AG09319 (cell line): ENCODE measurements at places on chromosomes 5 and 9.

DNA sequence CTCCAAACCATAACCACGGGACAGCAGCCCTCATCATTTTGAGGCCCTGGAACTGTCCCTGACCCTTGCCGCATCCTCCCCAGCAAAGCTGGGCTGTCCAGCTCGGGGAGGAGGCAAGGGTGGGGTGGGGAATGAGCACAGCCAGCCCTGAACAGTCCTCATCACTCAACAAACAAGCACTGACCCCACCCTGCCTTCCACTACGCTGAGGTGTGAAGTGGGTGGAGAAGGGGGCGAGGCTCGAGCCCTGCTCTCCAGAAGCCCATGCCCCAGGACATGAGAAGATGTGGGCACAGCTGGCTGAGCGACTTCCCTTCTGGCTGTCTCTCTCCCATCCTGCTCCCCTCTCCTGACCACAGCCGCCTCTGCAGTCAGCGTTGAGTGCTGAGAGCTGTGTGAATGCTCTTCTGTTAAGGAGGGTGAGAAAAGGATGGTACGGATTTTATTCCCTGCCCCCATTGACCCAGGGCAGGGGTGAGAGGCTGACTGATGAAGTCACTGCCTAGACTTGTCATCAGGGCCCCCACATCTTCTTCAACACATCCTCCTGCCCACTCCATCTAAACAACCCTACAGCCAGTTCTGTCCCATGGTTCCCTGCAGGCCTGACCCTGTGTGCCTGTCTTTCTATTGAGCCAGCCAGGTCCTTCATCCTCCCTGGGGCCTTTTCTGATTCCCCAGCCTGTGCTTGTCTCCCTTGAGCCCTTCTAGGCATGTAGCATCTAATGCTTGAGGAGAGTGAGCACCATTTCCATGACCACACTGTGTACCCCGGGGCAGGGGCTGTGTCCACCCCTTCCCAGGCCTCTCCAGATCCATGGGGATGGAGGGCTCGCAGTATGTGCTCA, 276.0 kb downstream of the FSTL4 start:
- DNase-seq = no peak

DNA sequence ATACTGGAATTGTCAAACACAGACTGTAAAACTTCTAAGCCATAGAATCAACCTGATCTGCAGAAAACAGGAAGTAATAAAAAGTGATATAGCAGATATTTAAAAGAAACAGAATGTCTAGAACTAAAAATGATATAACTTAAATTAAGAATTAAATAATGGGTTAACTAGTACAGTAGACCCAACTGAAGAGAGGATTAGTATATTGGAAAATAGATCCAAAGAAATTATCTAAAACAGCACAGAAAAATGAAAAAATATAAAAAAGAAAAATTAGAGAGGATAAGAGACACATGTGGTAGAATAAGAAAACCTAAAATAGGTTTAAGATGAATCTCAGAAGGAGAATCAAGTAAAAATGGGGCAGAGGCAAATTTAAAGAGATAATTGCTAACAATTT, 219.9 kb downstream of the SEMA6A start:
- DNase-seq = no peak

DNA sequence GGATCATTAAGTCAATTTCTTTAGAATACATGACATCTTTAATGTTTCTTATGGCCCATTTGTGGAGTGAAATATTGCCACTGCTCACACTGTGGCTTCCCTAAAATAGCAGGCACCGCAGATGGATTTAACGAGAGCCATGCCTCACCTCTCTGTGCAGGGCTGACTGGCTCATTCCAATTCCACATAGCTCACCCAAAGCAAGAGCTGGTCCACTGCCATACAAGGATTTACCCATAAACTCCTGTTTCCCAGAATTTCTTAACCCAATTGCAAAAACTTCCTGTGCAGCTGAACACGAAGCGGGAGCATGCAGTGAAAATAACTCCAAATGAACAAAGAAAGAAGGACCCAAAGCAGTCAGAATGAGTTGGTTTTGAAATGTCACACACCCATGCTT, 159.5 kb downstream of the BAAT start:
- no peak for DNase-seq

- DNase-seq = no peak
Measured at GRCh38 chr5:176781638-176782570, 28.5 kb upstream of the UNC5A start.

GRCh38 chr5:178421699-178422399, 168.3 kb downstream of the COL23A1 start:
- DNase-seq = no peak

DNA sequence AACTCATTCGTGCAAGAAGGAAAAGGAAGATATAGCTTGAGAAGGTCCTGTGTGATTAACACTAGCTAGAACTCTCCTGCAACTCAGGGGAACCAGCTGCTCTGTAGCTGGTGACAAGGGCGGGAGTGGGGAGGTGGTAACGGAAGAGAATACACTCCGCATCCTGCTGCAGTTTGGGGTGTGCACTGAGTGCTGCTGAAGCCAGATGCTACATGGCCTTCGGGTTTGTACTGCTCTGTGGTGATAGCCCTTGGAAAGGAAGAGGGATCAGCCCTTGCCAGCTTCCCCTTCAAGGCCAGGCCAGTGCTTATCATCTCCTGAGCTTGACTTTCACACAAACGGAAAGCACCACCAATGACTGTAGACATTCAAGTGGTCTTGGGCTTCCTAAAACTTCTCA, 34.3 kb downstream of the FRMD3 start:
- no peak for DNase-seq

GRCh38 chr5:173614591-173614990, 1.9 kb downstream of the BOD1 start:
- DNase-seq = no peak

DNA sequence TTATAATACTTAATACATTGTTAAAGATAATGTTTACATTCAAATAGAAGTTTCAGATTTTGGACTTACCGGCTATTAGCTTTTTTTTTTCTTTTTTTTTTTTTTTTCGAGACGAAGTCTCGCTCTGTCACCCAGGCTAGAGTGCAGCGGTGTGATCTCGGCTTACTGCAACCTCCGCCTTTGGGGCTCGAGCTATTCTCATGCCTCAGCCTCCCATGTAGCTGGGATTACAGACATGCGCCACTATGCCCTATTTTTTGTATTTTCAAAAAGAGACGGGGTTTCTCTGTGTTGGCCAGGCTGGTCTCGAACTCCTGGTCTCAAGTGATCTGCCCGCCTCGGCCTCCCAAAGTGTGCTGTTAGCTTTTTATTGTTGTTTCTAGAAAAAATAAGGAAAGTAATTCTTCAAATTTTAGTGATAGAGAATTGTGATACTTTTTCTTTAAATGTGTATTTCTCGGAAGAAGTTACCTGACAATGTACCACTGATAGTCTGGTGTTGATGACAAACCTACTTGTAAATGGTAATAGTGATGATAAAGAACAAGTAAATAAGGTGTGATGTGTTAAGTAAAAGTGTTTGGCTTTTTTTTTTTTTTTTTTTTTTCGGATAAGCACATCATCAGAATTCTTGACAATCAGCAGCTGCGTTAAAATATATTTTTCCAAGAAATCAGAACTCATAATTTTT, 2.7 kb downstream of the CDC42SE2 start:
- DNase-seq = no peak

- DNase-seq = no peak
Measured at GRCh38 chr9:98667005-98667640, 41.6 kb downstream of the GABBR2 start.
